ENCODE measurements at places on chromosomes 1 and 21.
A peak's percentile ranks its signal among the peaks of the same experiment; 100 is the strongest.

DNA sequence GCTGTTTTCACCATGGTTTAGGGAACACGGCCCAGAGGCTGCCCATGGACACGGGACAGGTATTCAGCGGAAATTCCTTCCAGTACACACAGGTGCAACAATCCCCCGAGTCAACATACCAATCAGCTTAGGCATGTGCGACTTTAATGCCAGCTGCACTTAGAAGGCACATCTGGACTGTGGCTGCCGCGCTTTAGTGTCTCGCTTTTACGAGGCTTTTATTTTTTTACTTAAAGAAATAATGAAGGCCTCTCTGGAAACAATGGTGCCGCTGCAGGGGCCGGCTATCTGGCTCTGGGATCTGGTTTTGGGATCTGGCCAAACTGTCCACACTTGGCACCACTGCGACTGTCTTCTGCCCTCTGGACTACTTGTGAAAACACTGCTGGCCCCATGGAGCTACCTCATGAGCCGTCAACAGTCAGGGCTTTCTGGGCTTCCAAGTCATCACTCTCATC, 55.5 kb downstream of the SLC66A1 start:
- DNase-seq = no peak

DNA sequence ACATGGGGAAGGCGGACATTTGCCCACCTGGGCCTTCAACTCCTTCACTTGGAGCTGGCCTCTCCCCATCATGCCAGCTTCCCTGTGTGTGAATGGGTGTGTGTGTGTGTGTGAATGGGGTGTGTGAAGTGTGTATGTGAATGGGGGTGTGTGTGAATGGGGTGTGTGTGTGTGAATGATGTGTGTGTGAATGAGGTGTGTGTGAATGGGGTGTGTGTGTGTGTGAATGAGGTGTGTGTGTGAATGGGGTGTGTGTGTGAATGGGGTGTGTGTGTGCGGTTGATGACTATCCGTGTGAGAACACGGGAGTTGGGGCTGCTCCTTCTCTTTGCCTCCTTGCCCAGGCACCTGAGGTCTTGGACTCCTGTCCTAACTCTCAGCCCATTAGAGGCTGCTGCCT, 9.6 kb downstream of the MFSD2A start:
- DNase-seq = no peak

GRCh38 chr1:241917487-241917886, 40.1 kb upstream of the BECN2 start:
- no peak for DNase-seq

- no peak for DNase-seq
These were observed 52.0 kb upstream of the COL11A1 start for GRCh38 chr1:103160281-103160680.

DNA sequence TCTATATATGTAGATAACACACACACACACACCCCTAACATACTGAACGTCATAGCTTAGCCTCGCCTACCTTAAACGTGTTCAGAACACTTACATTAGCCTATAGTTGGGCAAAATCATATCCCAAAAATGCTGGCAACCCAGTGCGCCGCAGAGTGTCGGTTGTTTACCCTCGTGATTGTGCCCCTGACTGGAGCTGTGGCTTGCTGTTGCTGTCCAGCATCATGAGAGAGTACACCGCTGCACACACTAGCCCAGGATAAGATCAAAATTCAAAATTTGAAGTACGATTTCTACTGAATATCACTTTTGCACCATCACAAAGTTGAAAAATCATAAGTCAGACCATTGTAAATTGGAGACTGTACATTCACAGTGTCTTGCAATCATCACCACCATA, 73.1 kb upstream of the COG2 start:
- DNase-seq = no peak

GRCh38 chr1:235049217-235049616, 79.4 kb downstream of the TOMM20 start:
- no peak for DNase-seq

- DNase-seq = no peak
These were observed 113.9 kb downstream of the ZBTB18 start for GRCh38 chr1:244165021-244165420.

GRCh38 chr1:179129702-179130473, 48.0 kb downstream of the TOR3A start:
- DNase-seq = peak; percentile 9

- DNase-seq = peak; percentile 63
These were observed 749 bp downstream of the IBA57 start for GRCh38 chr1:228166170-228166936.

DNA sequence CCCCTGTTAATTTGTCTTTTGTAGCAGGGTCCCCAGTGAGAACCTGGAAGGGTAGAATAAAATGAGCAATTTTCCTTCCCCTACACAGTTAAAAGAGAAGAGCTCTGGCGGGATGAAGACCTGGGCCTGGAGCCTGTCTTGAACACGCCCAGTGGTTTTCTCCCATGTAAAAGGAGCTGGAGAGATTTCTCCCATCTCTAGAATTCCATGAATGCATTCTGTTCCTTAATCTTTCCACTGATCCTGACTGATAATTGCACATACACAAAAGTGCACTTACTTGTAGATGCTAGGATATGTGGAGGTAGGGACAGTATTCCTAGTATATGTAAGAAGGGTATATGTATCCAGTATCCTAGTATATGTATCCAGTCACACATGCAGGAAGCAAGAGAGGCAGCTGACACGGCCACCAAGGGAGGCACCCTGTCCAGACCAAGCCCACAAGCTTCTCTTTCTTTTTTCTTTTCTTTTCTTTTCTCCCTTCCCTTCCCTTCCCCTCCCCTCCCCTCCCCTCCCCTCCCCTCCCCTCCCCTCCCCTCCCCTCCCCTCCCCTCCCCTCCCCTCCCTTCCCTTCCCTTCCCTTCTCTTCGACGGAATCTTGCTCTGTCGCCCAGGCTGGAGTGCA, 11.9 kb upstream of the PKNOX1 start:
- no peak for DNase-seq

- no peak for DNase-seq
These were observed 54.5 kb downstream of the TNFSF4 start for GRCh38 chr1:173152598-173152997.

DNA sequence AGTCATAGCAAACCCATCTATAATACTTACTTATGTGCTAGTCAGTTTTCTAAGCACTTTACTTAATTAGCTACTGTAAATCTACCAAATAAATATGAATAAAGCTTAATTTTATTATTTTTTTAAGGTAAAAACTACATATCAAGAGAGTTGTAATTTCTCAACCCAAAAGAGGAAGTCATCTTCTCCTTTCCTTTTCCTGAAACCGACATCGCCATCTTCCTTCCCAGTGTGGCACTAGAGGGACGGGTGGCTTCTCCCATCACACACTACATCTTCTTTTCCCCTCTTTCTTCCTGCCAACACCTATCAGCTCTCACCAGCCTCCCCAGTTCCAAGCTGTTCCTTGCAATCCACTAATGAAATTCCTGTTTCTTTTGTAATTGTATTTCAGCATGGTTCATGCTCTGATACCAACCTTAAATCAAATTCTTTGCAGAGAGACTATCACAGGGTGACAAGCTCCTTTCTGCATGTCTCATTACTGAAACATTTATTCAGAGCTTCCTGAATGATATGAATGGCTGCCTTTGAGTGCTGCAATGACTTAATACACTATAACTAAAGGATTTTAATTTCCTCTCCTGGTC, 251.6 kb upstream of the FAM78B start:
- no peak for DNase-seq

DNA sequence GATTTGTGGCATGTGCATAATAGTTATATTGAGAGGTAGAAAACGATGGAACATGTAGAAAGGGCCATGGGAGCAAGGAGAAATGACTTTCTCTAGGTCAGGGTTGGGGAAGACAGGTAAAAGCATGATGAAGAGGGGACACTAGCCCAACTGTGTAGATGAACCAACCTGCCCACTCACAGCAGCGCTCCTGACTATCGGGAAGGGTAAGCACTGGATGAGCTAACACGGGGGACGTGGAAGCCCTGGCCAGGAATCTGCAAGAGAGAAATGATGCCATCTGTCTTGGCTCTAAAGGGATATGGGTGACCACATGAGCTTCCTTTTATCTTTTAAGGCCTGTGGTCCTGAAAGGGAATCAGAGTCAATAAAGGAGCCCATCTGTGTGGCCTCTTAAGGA, 36.2 kb upstream of the TMEM125 start:
- DNase-seq = no peak

DNA sequence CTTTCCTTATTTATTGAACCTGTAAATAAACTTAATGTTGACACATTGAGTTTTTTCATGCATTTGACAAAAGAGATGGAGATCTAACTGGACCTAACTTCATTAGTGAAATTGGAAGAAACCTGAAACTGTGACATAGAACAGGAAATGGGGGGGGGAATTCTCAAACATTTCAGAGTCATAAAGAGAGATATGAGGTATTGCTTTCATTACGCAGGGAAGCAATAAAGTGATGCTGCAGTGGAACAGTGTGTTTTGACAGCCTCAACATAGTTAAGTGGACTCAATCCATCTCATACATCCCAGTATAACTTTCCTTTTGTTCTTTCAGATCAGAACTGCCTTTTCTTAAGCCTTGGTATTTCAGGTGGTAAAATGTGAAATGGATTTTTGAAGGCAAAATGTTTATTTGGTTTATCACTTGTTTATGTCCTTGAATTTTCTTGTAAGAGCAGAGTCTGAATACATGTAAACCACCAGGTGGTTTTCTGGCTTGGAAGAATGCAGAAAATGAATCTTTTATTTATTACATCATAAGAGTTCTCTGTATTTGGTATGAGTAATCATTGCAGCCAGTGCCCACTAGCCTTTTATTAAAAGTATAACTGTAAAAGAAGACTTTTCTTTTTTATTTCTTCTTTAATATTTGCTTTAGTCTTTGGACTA, 132.5 kb downstream of the ZNF326 start:
- DNase-seq = no peak

- DNase-seq = no peak
These were observed 122.8 kb downstream of the PLPP3 start for GRCh38 chr1:56456435-56457101.

DNA sequence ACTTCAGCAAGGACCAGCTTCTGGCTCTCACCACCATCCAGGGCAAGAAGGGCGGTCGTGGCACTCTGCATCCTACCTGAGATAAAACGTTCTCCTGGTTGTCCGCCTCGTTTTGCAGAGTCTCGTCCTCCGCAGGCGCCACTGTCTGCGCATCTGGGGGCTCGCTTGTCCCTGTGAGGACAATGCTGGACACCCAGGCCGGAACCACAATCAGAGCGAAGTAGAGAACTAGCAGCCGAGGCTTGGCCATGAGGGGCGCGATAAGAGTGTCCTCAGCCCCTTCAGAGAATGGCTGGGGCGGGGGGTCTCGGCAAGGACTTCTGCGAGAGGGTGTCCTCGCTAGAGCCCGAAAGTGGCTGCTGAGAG, 505 bp downstream of the OLFML2B start:
- DNase-seq = no peak

- DNase-seq = peak; percentile 70
These were observed 11.7 kb upstream of the EPHA2 start for GRCh38 chr1:16167331-16168143.

GRCh38 chr1:68479501-68479900, 17.4 kb downstream of the DEPDC1 start:
- no peak for DNase-seq

DNA sequence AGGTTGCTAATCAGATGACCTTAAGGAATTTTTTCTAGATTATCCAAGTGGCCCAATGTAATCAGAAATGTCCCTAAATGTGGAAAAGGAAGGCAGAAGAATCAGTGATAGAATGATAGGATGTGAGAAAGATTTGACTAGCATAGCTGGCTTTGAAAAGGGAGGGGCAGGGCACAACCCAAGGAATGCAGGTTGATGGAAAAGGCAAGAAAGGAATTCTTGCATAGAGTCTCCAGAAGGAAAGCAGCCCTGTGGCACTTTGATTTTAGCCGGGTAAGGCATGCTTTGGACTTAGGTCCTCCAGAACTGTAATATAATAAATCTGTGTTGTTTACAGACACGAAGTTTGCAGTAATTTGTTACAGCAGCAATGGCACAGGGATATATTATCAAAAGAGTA, 375.7 kb upstream of the B3GALT2 start:
- no peak for DNase-seq

DNA sequence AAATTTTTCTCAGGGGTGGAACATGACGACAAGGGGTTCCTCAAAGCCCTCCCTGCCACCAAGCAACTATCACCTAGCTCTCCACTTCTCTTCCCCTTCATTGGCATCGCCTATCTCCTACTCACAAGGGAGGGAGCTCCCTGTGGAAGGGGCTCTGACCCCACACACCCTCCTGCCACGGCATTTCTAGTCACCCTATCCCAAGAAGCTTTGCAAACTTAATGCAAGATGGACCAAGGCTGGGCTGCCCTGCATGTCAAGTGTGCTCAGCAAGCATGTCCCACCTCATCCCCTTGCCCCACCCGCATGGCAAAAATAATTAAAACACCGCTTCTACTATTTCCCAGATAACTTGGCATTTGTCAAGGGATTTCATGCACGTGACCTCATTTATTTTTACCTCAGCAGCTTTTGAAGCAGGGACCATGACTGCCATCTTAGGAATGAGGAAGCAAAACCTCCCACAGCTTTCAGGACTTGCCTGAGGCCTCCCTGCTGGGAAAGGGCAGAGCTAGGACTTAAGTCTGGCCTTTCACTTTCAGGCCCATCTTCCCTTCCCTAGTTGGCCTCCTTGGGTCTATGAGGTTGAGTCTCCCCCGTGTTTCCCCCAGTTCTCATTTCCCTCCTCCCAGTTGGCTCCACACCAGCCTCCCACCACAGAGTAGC, 161.3 kb downstream of the TSEN15 start:
- no peak for DNase-seq

GRCh38 chr21:31943561-31943960, 70.7 kb downstream of the HUNK start:
- no peak for DNase-seq

- no peak for DNase-seq
These were observed 491.1 kb downstream of the PTBP2 start for GRCh38 chr1:97212671-97213070.

GRCh38 chr1:156012051-156012817, 8.5 kb downstream of the SSR2 start:
- no peak for DNase-seq

- no peak for DNase-seq
These were observed 156.4 kb upstream of the ZC3H12A start for GRCh38 chr1:37317870-37318467.

- no peak for DNase-seq
These were observed 14.7 kb downstream of the CACHD1 start for GRCh38 chr1:64484651-64485050.

DNA sequence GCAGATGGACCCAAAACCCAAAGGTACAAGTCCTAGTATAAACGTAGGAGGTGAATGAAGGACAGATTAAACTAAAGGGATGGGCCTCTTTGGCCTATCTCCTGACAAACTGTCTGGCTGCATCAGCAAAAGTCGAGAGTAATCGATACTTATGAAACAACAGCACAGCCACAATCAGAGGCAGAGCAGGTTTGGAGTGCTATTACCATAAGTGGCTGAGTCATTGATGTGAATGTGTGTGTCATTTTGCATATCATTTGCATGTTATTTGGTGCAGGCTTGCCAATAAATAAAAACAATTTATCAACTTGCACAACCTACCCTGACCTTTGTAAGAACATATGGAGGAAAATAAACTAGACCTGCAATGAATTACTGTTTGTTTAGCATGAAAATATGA, 283.1 kb downstream of the NUF2 start:
- DNase-seq = no peak

GRCh38 chr1:170030212-170030611, 44.3 kb downstream of the KIFAP3 start:
- no peak for DNase-seq

- no peak for DNase-seq
These were observed 88.0 kb upstream of the SLFNL1 start for GRCh38 chr1:41109310-41110197.

- DNase-seq = no peak
These were observed 40.1 kb upstream of the CXADR start for GRCh38 chr21:17472592-17473271.

- no peak for DNase-seq
These were observed at the start of gene TAS1R3 for GRCh38 chr1:1331068-1331965. TSS of gene TAS1R3 (plus strand) at chr1:1331280. CDS start at chr1:1331346, 66 bp downstream.
